ENCODE measurements at places on chromosomes 3 and 15.

DNA sequence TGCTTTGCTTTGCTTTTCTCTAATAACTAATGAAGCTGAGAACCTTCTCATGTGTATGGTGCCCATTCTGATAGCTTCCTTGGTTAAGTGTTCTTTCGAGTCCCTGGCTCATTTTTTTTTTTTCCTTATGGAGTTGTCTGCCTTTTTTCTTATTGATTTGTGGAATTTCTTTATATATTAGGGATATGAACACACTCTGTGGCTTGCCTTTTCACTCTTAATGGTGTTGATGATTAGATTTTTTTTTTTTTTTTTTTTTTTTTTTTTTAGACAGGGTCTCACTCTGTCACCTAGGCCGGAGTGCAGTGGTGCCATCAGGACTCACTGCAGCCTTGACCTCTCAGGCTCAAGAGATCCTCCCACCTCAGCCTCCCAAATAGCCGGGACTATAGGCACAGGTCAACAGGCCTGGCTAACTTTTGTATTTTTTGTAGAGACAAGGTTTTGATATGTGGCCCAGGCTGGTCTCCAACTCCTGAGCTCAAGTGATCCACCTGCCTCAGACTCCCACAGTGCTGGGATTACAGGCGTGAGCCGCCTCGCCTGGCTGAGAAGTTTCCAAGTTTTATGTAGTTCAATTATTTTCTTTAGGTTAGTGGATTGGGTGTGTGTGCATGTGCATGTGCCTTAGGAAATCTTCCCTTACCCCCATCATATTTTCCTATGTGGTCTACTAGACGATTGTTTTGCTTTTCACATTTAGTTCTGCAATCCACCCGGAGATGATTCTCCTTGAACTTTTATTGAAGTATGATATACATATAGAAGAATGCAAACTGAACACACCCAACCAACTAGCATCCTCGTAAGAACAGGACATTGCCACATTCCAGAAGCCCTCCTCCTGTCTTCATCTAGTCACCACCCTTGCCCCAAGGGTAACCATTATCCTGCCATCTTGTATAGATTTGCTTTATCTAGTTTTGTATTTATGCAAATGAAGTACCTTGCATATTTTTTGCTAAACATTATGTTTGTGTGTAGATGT is 1.7 kb upstream of the SNRPA1 start:
- no peak for DNase-seq

DNA sequence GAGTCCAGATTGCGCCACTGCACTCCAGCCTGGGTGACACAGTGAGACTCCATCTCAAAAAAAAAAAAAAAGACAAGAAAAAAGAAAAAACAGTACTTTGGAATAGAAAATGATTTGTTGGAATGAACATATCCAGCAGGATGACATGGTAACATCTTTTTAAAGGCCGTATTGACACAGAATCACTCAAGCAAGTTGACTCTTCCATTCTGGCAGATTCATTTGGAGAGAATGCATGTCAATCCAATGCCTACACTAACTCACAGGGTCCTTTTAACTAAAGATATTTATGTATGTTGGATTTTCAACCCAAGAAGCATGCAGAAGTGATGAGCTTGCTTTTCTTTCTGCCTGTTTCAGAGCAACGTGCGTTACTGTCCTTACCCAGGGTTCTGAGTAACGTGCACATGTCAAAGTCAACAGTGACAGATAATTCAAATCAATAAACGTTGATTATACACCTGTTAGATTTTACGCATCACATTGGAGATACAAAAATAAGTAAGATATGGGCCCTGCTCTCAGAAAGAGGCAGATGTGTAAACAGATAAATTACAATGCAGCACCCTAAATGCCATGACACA is 77.1 kb upstream of the FNDC3B start:
- DNase-seq = no peak

DNA sequence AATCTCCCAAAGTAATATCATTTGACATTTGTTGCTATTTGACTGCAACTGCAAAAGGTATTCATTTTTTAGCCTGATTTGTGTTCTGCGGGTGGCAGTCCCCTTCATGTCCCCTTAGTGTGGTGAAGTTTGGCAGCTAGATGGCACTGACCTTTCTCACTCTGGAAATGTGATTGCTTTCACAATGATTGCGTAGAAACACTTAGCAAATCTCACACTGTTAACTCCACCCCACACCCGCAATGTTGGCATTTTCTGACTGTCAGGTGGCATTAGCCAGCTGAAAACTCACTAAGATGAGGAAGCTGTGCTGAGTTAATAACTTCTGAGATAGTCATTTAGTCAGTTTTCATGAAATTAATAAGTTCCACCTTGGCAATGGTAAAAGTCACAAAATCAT is 76.9 kb downstream of the TRIM69 start:
- no peak for DNase-seq

- DNase-seq = no peak
These were observed 139.5 kb upstream of the EIF1B start for GRCh38 chr3:40169983-40170382.

DNA sequence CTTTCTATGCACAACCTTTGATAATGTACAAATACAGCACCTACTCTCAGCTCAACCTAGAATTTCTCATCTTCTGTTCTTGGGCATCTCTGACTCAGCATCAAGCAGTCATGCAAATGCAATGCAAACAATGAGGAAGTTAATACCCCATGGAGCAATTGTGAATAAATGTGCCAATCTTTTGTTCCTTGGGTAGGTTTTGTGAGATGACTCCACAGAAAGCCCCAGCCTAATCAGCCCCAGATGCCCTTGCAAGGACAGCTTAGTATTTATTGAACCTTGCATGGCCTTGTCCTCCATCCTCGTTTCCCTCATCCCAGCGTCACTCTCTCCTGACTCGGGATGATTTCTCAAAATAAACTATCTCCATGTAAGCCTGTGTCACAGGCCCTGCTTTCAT is 494.7 kb upstream of the NECTIN3 start:
- no peak for DNase-seq

- DNase-seq = no peak
These were observed 36.2 kb downstream of the ILDR1 start for GRCh38 chr3:121985846-121986245.

- no peak for DNase-seq
These were observed 25.6 kb downstream of the FAM43A start for GRCh38 chr3:194711286-194711685.

GRCh38 chr15:38996111-38996631 is 431.6 kb upstream of the RASGRP1 start:
- DNase-seq = no peak

DNA sequence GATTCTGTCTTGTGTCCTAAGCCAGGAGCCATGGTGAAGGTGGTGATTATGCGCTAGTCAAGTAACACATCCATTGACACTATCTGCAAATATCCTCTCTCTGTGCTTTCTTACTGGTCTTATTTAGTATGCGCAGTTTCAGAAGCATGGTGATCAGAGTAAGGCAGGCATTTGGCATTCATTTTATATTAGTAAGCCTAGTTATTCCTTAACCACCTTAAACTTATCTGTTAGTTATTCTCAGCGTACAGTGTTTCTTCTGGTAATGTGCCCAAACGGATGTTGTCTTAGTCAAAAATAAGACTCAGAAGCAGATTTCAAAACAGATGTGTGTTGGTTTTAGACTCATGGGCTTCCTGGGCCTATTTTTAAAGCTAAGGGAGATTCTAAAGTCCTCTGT is 329.2 kb downstream of the GRM7 start:
- no peak for DNase-seq

DNA sequence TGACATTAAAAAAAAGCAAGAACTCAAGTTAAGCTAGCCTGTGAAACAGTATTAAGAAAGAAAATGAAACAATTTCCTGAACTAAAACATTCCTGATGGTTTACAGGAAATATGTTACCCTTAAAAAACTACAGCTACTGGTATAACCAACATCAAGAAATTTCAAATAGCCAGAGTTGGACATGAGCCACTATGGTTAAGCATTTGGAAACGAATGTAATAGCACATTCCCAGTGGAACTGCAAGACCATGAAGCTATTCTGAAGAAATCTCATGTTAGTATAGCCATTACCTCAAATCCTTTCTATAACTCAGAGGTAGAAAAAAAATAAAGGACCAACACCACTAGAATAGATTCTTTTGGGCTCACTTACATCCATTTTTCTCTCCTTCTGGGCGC is 30.2 kb downstream of the CPNE4 start:
- no peak for DNase-seq

DNA sequence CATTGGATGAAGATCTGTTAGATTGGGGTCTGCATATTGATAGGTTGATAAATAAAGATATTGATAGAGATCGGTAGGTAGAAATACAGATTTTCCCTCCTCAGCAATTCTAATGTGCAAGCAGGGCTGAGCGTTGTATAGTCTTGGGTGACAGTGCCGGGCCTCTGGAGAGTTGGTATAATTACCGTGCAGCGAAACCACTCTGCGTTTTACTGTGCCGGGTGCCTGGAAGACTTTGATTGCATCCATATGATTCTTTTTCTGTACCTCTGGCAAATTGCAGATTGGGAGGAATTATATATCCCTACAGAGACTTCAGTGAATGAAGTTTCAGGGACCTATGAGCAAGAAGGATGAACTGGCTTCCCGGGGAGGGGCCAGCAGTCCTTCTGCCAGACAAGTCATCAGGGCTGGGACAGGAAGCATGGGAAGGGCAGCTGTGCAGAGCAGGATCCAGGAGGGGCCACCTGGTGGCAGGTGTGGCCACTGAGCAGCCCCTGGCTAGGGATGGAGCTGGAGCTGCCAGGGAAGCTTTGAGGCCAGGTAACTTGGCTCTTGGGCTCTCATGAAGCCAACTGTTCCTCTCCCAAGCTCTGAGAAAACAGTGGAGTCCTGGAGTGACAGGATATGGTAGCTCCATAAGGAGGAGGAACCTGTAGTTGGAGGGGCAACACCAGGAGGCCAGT is 132.5 kb downstream of the APBA2 start:
- no peak for DNase-seq

GRCh38 chr3:194999491-194999890 is 271.5 kb downstream of the XXYLT1 start:
- peak; percentile 20 for DNase-seq

GRCh38 chr15:61411902-61412510 is 182.9 kb upstream of the RORA start:
- DNase-seq = no peak

- no peak for DNase-seq
These were observed 235.7 kb downstream of the GREM1 start for GRCh38 chr15:32953533-32953910.

GRCh38 chr3:36446276-36446675 is 66.0 kb downstream of the STAC start:
- no peak for DNase-seq

DNA sequence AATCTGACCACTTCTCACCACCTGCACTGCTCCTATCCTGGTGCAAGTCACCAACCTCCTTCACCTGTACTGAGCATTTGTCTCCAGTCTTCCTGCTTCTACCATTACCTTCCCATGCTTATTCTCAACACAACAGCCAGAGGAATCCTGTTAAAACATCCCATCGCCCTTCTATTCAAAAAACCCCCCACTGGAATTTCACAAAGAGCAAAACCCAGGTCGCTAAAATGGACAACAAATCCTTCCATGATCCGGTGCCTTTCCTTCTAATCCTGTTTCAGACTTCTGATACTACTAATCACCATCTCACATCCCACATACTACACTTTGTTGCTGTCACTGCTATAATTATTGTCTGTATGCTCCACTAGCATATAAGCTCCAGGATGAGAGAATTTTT is 85.2 kb downstream of the ERC2 start:
- no peak for DNase-seq

- DNase-seq = no peak
These were observed 32.0 kb upstream of the SLCO3A1 start for GRCh38 chr15:91821458-91821857.

DNA sequence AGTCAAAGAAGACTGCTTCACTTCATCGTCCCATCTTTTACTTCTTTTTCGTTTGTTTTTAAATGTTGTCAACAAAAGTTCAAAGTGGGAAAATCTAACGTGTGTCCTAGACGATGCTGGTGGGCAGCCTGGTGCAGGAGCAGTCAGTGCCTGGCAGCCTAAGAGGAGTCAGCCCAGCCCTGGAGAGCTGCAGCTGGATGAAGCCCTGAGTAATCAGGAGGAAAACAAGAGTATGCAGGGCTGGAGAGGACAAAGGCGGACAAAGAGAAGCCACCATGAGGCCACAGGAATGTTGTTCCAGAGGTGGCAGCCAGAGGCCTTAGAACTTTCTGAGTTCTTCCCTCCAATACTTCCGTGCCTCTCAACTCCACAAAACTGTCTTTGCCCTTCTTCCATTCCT is 5.7 kb downstream of the ADAMTS17 start:
- no peak for DNase-seq

DNA sequence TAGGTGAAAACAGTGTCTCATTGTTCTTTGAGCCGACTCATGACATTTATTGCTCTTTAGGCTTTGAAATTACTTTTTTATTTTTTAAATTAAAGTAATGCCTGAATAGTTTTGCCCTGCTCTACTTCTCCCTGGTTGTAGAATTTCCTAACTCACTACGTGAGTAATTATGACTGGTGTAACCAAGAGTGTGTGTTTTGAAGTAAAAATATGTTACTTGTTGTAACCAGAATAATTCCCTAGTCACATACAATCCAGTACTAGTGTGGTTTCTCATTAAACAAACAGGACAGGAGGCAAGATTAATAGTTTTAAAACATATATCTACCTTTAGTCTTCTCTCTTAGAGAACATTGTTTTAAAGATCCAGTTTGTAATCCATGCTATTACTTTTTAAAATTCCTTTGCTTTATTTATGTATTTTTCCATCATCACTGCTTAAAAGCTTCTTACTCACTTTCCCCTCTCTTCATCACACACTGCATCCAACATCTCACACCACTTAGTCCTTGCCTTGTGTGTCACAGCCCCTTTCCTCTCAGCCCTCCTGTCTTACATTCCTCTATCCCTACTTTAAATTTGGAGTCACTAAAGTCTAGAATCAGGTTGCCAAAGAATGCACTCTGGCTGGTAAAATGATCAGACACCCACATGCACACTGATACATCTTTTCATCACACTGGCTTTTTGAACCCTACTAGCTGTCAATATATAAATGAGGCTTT is 219.7 kb downstream of the WNT5A start:
- DNase-seq = no peak

DNA sequence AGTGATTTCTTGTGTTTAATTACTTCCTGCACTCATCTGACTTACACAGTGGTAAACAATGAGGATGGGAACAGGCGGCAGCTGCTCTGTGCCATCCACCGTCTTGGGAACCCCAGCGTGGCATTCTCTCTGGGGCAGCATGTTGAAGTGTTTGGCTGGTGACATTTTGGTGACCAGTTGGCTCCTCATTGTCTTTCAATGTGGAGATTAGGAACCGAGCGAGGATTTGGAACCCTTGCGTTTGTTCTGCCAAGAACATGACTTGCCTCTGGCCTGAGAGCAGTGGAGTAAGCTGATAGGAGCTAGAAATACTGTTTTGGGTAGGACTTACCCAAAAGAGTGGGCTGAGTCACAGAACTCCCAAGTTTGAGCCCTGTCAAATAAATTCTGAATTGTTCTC is 88.8 kb downstream of the IGF1R start:
- no peak for DNase-seq
